ENCODE measurements at places on chromosomes 2 and 18.

DNA sequence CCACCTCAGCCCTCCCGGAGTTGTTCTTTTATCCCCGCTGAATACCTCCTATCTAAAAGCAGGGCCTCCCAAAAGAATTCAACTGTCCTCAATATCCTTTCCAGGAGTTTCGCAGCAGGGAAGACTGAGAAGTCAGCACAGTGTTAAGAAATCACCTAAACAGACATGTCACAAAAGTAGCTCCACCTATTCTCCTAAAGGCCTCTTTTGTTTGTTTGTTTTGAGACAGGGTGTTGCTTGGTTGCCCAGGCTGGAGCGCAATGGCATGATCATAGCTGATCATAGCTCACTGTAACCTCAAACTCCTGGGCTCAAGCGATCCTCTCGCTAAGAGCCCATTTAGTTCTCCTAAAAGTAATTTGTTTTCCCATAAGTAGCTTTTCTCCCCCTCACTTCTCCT lies 53.8 kb downstream of the TEX44 start:
- no peak for DNase-seq

GRCh38 chr18:21391074-21391673 lies 149.1 kb downstream of the GREB1L start:
- no peak for DNase-seq

DNA sequence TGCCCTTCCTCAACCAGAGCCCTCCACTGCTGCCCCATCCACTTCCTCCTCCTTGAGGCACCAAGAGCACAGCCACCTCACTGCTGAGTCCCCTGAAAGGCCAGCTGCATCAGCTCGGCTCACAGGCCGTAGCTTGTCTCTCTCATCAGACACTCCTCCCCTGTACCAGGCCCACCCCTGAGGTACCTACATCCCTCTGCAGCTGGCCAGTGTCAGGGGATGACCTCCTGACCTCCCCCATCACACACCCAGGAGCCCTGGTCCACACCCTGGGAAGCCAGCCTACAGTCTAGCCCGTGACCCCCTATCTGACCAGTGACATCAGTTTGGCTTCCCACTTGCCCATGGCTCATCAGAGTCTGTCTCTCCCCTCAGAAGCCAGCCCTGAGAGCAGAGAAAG lies 205.6 kb downstream of the TNS1 start:
- no peak for DNase-seq

GRCh38 chr2:11839916-11840315 lies 93.5 kb downstream of the LPIN1 start:
- no peak for DNase-seq

DNA sequence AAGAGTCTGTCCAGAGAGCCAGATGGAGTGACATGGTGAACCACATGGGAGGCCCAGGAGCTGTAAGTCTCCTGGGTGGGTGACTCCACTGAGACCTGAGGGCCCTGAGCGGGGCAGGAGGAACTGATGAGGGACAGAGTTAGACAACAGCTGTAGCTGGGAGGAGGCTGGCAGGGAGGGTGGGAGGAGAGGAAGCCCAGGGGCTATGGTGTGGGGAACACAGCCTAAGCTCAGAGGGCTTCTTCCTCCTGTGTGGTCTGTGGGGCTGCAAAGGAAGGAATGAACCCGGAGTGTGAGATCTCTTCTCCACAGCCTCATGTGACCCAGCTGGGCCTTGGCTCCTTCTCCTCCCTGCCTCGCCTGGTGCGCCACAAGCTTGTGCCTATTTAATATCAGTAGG lies 395.6 kb upstream of the HS6ST1 start:
- no peak for DNase-seq

GRCh38 chr18:49030138-49030537 lies 79.4 kb upstream of the SMAD7 start:
- no peak for DNase-seq

DNA sequence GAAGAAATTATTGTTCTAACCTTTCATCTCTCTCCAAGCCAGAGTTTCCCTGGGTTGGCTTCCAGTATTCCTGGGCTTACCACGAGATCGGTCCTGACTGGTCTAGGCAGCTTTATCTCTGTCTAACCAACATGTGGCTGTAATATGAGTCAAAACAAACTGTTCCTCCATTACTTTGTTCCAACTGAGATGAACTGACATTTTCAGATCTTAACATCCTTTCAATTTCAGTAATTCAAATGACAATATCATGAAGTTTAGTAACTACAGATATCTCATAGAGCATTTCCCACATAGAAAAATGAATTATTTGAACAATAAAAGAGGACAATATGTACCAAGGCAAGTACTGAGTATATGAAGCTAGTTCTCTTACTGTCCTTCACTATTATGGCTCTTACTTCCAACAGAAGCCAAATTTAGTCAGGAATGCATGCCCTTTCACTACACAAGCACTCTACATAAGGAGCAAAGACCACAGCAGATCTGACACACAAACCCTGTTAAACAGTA lies 15.5 kb downstream of the SLC25A12 start:
- DNase-seq: no peak

- no peak for DNase-seq
Observed at GRCh38 chr18:58058720-58059119, 14.7 kb downstream of the NEDD4L start.

GRCh38 chr2:42342061-42342794 lies 18.8 kb downstream of the COX7A2L start:
- DNase-seq: no peak

DNA sequence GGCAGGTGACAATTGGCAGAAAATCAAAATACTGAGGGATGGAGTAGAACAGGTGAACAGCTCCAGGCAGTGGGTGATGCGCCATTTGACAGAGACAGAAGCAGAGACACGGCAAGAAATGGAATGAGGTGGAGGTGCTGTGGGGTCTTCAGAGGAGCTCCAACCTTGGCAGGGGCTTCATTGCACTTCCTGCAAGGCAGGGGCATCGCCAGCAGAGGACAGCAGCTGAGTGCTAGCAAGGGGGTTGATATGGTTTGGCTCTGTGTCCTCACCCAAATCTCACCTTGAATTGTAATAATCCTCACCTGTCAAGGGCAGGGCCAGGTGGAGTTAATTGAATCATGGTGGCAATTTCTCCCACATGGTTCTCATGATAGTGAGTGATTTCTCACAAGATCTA lies 42.8 kb downstream of the CCDC68 start:
- DNase-seq: no peak

DNA sequence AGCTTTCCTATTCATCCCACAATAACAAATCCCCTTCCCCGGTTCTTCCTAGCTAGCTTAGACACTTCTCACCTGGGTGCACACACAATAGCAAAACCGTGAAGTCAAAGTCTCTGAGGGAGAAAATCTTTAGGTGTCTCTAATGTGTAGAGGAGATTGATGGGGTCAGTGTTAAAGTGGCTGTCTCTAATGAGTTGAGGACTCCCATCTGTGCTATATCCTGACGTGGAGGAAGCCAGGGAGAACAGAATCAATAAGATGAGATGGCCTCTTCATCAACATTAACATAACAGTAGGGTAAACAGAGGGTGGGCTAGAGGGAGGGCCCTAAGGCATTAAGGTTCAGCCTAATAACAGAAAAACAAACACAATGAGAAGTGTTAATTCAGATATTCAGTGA lies 120.4 kb downstream of the SLC5A7 start:
- DNase-seq: no peak

GRCh38 chr2:24269265-24269664 lies 91.1 kb downstream of the ITSN2 start:
- no peak for DNase-seq

DNA sequence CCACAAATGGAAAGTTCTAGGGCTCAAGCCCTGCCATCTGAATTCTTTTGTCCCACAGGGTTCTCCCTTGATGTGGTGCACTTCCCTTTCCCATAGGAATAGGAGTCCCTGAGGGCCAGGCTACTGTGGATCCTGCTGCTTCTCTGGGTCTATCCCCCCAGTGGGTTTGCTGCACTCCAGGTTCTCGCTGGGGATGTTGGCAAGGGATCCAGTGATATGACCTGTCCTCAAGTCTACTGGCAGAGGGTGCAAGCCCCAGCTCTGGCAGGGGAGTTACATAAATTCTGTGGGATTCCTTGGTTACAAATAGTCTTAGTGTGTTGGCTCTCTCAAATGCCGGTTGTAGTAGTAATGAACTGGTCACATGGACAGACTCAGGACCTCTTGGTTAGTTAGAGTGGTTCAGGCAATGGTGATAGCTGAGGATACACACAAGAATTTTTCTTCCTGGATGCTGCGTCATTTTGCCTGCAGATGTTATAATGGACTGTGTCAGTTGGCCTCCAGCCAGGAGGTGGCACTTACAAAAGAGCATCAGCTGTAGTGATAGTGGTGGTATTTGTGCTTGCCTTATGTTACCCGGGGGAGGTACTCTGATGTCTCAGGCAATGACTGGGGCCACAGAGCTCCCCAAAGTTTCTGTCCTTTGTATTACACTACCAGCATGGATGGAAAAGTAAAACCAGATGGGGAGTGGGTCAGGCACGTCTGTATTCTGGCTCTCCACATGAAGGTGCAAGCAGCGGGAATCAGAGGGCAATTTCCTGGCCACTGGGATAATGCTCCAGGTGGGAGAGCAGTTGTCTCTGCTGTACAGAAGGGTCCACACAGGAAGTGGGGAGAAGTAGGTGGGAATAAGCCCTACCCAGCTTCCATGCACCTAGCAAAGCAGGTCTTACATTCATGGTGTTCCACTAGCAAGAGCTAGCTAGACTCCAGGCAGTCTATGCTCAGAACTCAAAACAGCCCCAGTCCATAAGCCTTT lies 267.9 kb downstream of the SOX11 start:
- no peak for DNase-seq

GRCh38 chr18:36372903-36373311 lies 75.4 kb downstream of the FHOD3 start:
- no peak for DNase-seq

GRCh38 chr2:65161551-65162100 lies 31.7 kb upstream of the RAB1A start:
- DNase-seq: no peak

DNA sequence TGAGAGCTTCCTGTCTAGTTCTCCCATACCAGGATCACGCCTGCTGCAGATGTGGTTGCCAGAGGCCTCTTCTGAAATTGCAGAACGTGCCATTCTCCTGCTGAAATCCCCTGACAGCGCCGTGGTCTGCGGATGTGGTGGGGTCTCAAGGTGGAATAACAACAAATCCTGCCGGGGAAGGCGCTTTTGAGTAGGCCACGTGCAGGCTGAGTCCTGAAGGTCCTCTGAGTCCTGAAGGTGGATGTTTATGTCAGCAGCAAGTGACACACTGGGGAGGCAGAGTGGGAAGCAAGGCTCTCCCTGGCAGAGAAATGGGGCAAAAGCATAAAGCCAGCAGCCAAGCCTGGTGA lies 241.4 kb downstream of the MYCN start:
- DNase-seq: no peak

- DNase-seq: no peak
Observed at GRCh38 chr2:85291425-85292023, 36.3 kb downstream of the TGOLN2 start.

- DNase-seq: no peak
Observed at GRCh38 chr2:85913884-85914881, 25.4 kb upstream of the ST3GAL5 start.

DNA sequence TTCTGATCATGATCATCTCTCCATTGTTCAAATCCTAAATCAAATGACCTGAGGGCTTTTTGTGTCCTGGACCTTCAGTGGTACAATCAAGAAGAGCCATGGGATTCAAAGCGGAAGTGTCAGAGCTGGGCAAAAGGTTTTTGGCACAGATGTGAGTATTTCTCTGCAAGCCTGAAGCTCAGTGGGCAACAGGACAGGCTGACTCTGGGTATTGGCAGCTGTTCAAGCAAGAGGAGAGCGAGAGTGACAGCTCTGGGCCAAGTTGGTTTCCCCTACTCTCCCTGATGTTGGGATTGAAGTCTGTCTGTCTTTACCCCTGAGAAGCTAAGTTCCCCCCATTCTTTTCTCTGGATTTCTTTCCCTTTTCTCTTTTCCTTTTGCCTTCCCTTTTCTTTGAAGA lies 33.3 kb downstream of the DSEL start:
- DNase-seq: no peak

DNA sequence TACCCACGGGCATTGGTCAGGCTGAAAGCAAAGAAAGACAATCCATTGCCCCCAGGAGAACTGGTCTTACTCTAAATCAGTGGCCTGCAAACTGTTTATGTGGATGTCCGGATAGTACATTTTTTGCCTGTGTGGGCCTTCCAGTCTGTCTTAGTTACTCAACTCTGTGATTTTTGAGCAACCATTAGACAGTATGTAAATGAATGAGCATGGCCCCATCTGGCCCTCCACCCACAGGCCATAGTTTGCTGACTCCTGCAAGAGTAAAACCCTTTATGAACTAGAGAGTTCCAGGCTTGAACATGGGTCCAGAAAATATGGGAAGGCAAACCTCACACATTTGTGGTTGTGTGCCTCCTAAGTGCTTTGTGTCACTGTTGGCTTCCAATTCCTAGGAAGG lies 55.7 kb upstream of the CYP1B1 start:
- no peak for DNase-seq

GRCh38 chr18:73670524-73670923 lies 477.1 kb downstream of the FBXO15 start:
- no peak for DNase-seq

DNA sequence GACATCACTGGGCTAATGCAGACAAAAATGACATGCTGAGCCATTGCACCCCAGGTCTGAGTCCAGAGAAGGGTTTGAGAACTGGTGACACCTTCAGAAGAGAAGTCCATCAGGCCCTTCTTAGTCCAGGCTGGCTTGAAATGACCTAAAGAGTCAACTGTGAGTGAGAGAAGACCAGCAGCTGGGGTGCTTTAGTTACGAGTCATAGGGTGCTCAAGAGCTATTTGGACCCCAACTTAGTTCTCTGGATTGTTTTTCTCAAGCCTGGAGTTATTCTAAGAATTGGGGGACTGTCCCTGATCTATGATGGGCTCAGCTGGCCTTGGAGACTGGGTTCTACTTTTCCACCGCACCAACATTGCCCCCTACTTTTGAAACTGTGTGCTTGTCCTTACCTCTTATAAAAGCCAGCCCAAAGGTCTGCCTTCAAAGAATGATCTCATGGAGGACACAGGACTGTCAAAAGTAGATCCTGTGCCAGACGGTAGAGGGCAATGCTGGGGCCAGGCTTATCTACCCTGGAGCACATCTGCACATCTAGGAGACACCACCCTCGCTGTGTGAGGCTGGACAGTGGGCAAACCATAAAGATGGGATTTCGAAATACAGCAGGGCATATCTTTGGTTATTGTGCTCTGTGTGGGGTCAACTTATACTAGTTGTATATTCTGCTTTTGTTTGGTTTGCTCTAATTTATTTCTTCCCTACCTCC lies 333.0 kb upstream of the SLC14A2 start:
- no peak for DNase-seq

All from activated T-helper 1 cell treated with Interleukin-2 at 50 U/mL for 16 hours (primary cell).